ENCODE measurements at places on chromosomes 1 and 21.

DNA sequence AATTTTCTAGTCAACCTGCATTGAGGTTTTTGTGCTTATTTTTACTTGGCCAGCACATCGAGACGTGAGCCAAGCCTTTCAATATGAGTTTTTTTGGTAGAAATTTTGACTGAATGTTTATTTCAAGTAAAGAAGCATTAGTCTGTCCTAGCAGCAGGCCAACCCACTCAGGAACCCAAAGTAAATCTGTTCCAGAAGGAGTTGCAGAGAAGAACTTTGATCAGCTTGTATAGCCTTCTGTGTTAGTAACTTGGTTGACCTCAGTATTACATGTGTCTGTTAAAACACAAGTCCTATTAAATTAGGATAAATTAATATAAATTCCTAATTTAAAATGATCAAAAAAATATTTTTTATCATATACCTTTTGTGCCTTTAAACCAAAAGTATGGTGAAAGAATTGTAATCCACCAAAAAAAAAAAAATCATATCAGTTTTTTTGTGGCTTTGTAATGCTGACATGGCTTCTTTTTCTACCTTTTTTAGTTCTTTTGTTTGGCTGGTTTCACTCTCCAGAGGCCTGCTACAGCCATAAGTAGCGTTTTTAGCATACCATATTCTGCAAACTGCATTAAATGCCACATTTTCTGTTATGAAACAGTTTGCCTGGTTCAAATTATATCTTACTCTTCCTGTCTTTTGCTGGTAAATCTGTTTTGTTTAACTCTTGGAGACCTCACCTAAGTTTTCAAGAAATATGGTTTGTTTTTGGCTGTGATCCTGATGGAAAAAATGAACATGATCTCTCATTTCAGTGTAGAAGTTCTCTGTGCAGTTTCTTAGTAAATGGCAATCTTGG lies 39.5 kb downstream of the ATF6 start:
- no peak for DNase-seq

DNA sequence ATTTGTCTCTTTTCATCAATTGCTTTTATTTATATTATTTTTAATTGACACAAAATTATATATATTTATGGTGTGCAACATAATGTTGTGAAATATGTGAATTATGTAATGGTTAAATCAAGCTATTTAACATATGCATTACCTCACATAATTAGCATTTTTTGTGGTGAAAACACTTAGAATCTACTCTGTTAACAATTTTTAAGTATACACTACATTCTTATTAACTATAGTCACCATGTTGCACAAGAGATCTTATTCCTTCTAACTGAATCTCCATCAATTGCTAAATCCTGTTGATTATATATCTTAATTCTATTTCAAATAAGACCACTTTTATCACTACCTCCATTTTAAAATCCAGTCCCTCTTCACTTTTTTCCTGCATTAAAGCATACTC lies 42.5 kb downstream of the PLPPR5 start:
- DNase-seq = no peak

GRCh38 chr1:233004451-233004850 lies 54.0 kb downstream of the NTPCR start:
- DNase-seq = no peak

GRCh38 chr1:246265481-246265880 lies 241.6 kb downstream of the SMYD3 start:
- DNase-seq = no peak

- no peak for DNase-seq
Measured at GRCh38 chr1:20685741-20686140, 24.6 kb upstream of the DDOST start.

DNA sequence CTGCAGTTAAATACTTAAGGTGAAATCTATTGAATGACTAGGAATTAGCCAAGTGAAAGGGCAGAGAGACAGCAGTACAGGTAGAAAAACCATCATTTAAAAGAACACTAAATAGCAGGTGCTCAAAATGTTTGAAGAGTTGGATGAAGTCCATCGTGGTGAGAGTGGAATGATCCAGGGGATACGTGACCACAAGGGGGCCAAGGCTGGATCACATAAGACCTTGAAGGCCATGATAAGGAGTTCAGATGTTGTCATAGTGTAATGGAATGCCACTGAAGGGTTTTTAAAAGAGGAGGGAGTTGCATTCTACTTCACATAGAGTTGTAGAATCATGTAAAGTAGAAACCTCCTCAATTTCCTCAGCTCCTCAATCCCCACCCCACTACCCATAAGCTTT lies 34.8 kb upstream of the HOOK1 start:
- DNase-seq = no peak

- no peak for DNase-seq
Measured at GRCh38 chr1:246608616-246609376, 42.5 kb downstream of the CNST start.

DNA sequence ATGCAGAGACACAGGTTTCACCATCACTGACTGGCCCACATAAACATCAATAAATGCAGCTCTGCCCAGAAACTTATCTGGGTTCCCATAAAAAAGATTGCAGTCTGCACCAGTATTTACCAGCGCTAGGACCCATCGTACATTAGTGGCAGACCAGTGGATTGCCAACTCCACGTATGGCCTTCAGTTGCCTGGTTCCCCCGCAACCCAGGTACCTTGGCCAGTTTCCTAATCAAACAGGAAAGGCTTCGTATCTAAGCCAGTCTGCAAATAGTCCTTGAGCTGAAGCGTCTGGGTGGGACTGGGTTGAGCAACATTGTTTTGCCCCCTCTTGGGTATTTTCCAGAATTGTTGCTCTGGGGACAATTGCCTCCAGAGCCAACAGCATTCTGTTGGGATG lies 1639.3 kb downstream of the MRPL39 start:
- DNase-seq = peak; percentile 60

DNA sequence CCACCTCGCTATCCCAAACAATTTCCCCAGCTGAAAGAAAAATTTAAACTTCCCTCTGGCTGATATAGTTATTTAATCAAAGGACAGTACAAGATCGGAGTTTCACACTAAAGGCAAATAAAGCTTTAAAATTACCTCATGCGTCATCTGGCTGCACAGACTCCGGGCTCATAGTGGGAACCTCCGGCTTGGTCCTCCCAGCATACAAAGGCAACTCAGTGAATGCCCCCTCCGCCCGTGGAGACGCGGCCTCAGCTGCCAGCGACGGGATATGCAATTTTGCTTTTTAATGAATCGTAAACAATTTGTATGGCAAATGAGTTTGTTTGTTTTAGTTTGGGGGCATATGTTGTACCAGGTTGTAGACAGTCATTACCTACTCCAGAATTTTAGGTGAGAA lies 214.6 kb upstream of the NFIA start:
- peak; percentile 84 for DNase-seq

DNA sequence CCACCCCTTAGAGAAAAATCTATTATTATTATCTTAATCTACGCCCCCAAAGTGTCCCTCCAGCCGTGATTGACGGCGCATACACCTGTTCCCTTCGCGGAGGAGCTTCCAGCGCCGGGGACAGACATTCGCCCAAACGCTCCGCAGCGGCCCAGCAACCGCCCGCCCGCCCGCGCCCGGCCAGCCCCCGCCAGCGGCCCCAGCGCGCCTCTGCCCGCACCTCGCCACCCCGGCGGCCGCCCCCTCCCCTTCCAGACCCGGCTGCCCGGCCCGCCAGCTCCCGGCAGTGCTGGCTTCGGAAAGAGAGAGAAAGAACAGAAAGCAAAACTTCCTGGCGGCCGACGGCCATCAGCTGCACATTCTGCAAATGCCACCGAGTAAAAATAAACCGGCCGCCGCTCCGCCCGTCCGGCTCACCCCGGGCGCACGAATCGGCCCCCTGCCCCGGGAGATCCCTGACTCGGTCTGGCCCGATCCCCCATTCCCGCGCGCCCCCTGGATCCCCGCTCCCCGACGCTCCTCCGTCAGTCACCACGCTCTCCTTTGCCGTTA lies 1.6 kb downstream of the CASZ1 start:
- DNase-seq = peak; percentile 42

GRCh38 chr1:65971547-65971946 lies 178.9 kb downstream of the PDE4B start:
- DNase-seq = no peak

- no peak for DNase-seq
Measured at GRCh38 chr1:63929106-63929478, 155.3 kb downstream of the ROR1 start.

- DNase-seq = no peak
Measured at GRCh38 chr21:36584980-36585940, 105.3 kb upstream of the CLDN14 start.

DNA sequence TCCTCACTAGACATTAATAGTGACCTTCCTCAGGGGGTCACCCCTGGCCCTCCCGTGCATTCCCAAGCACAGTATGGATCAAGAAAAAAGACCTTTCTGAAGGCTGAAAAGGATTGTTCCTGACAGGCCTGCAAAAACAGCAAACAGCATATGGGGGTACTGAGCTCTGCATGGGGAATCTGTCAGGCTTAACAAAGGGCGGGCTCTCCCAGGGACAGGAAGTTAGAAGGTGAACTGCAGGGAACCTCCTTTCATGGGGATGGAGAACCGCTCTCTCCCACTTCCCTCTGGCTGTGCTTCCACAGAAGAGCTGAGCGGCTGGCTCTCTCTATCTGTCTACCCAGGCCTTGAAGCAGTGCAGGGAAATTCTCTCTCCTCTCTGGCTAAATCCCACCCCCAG lies 91.7 kb downstream of the DTL start:
- no peak for DNase-seq
